ENCODE measurements at places on chromosomes 1 and 21. TPM values are rescaled to one million over a fixed set of nuclear protein-coding genes. Genes with fewer than 3 reads are reported as not detected.

GRCh38 chr21:35390013-35390776, 341.1 kb upstream of the RUNX1 start:
- H3K4me3 ChIP-seq = no peak overlapping the region
- no peak overlapping the region for H3K27ac ChIP-seq
- H3K36me3 ChIP-seq = no peaks in the 10 kb centered on the region

Gene TMEM52
- 107 TPM for total RNA-seq

- DNase-seq = no peak
- H3K4me3 ChIP-seq = peak overlapping the region; percentile 38
- no peaks in the 10 kb centered on the region for H3K36me3 ChIP-seq
- H3K27me3 ChIP-seq = no peaks in the 10 kb centered on the region
These were observed 657 bp upstream of the LIN9 start for GRCh38 chr1:226309398-226310244.

- H3K36me3 ChIP-seq = no peaks in the 10 kb centered on the region
- H3K4me3 ChIP-seq = no peak overlapping the region
- no peak overlapping the region for H3K27ac ChIP-seq
- no peaks in the 10 kb centered on the region for H3K27me3 ChIP-seq
- no peak for DNase-seq
These were observed 12.6 kb upstream of the PLEKHG5 start for GRCh38 chr1:6503884-6504602.

DNA sequence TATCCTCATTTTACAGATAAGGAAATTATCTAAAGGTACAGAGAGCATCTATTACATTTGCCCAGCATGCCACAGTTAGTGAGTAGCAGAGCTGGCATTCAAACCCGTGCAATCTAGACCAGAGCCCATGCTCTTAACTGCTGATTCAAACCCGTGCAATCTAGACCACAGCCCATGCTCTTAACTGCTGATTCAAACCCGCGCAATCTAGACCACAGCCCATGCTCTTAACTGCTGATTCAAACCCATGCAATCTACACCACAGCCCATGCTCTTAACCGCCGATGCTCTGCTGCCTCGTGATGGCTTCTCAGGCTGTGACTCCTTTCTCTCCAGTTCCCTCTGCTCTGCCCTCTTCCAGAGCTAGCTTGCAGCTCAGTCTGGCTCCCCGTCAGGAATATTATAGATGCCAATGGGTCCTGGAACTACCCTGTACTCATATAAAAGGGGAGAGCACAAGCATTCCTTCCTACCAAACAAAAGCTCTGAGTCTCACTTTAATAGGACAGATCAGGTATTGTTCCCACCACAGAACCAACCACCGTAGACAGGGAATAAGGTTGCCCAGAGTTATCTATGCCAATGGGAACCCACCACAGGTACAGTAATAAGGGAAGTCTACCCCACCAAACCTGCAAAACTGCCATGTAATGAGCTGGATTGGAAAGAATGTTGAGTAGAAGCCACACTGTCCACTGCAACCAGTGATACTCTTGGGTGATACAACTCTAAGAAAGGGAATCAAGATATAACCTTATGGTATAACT, 78.4 kb downstream of the SMYD3 start:
- no peak overlapping the region for H3K27ac ChIP-seq
- no peak overlapping the region for H3K4me3 ChIP-seq
- no peaks in the 10 kb centered on the region for H3K36me3 ChIP-seq
- H3K4me1 ChIP-seq = no peaks in the 10 kb centered on the region
- no peak for DNase-seq

- no peak for DNase-seq
- H3K4me1 ChIP-seq = no peaks in the 10 kb centered on the region
- no peak overlapping the region for H3K27ac ChIP-seq
- no peaks in the 10 kb centered on the region for H3K36me3 ChIP-seq
- H3K27me3 ChIP-seq = no peaks in the 10 kb centered on the region
These were observed 273.3 kb downstream of the TNR start for GRCh38 chr1:175470078-175470477.

Gene DCDC2B
- total RNA-seq = not detected

- DNase-seq = no peak
- no peaks in the 10 kb centered on the region for H3K4me1 ChIP-seq
- H3K4me3 ChIP-seq = no peak overlapping the region
- H3K36me3 ChIP-seq = no peaks in the 10 kb centered on the region
- no peak overlapping the region for H3K27ac ChIP-seq
These were observed 21.2 kb downstream of the PRRX1 start for GRCh38 chr1:170685166-170685565.

Gene B3GALT6
- 35.6 TPM for total RNA-seq

- H3K4me3 ChIP-seq = no peak overlapping the region
- no peaks in the 10 kb centered on the region for H3K27me3 ChIP-seq
- H3K4me1 ChIP-seq = no peaks in the 10 kb centered on the region
- H3K36me3 ChIP-seq = no peaks in the 10 kb centered on the region
These were observed 8.8 kb upstream of the SAMSN1 start for GRCh38 chr21:14554948-14555347.

Gene ZNF281
- total RNA-seq = 6.5 TPM

DNA sequence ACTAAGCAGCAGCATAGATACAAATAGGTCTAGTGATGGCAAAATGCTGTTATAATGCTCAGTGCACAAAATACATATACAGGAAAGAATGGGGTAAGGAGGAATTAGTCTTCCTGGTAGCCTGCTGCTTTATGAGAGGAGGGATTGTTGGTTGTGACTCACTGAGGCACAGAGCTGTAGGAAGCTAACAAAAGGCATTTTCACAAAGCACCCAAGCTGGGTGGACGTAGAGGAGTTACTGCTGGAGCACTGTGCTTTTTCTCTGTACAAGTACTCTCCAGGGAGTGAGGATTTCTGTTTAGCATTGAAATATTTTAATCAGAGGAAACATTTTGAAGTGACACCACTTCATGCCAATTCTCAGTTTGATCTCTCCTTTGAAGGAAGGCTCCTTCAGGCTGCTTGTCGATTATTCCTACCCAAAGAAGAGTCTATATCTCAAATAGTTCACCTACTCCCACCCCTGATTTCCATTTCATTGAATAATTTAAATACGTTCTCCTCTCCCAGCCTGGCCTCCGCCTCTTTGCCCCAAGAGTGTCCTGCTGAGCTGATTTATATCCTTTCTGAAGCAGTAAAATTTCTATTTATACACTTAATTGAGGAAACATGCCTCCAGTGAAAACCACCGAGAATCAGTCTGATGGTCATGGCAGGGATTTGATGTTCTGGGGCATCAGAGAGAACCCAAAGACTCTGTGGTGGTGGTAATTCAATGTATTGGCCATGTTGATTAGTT, 271.9 kb downstream of the HHAT start:
- no peaks in the 10 kb centered on the region for H3K27me3 ChIP-seq
- no peak for DNase-seq
- H3K4me1 ChIP-seq = no peaks in the 10 kb centered on the region
- no peak overlapping the region for H3K27ac ChIP-seq

GRCh38 chr1:983798-984475, 2.0 kb upstream of the PERM1 start:
- H3K27ac ChIP-seq = no peak overlapping the region
- H3K4me3 ChIP-seq = no peak overlapping the region
- H3K27me3 ChIP-seq = peaks cover 4% of the 10 kb centered on the region
- H3K36me3 ChIP-seq = no peaks in the 10 kb centered on the region
- peaks cover 3% of the 10 kb centered on the region for H3K4me1 ChIP-seq
- peak; percentile 63 for DNase-seq

- H3K27ac ChIP-seq = no peak overlapping the region
- DNase-seq = no peak
- no peak overlapping the region for H3K4me3 ChIP-seq
- H3K4me1 ChIP-seq = peaks cover 20% of the 10 kb centered on the region
These were observed 119.4 kb downstream of the MAST2 start for GRCh38 chr1:45922813-45923212.

GRCh38 chr1:33985656-33986055, 121.8 kb downstream of the HMGB4 start:
- peaks cover 8% of the 10 kb centered on the region for H3K4me1 ChIP-seq
- no peaks in the 10 kb centered on the region for H3K36me3 ChIP-seq
- no peak overlapping the region for H3K4me3 ChIP-seq
- no peak overlapping the region for H3K27ac ChIP-seq
- no peak for DNase-seq
- no peaks in the 10 kb centered on the region for H3K27me3 ChIP-seq

GRCh38 chr21:34582506-34583150, 32.3 kb downstream of the RCAN1 start:
- no peak for DNase-seq
- H3K4me1 ChIP-seq = peaks cover 23% of the 10 kb centered on the region
- H3K4me3 ChIP-seq = no peak overlapping the region
- H3K27me3 ChIP-seq = no peaks in the 10 kb centered on the region
- no peak overlapping the region for H3K27ac ChIP-seq

DNA sequence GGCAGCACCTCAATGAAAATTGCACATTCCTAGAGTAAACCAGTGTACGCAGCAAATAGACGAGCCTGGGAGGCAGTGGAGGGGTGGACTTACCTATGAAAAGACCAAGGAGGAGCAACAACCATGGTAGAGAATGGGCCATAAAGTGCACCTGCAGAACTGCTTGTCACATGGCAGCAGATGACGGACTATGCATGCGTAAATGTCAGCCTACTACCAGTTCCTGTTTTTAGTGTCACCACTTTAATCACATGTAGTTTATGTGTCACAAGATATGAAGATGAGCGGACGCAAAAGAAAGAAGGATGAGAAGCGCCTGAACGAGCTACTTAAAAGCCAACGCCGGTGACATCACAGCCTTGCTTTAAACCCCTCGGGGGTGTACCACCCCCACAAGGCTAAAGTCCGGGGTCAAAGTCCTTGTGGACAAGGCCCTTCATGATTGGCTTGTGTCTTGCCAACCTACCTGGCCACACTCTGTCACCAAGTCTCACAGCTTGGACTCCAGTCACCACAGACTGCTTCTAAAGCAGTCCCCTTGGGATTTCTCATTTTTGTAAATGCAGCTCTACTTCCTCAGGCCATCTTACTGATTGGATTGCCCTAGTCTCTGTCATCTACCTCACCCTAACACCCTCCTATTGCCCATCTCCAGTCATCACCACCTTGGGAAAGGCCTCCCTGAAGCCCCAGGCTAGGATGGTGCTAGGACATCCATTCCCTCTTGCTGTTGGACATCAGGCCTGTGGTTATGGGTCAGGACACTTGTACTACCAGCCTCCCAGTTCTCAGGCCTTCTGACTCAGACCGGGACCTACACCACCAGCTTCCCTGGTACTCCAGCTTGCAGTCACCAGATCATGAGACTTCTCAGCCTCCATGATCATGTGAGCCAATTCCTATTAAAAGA, 6.0 kb upstream of the LY9 start:
- no peak for DNase-seq
- no peak overlapping the region for H3K27ac ChIP-seq
- no peaks in the 10 kb centered on the region for H3K4me1 ChIP-seq
- no peaks in the 10 kb centered on the region for H3K27me3 ChIP-seq
- H3K36me3 ChIP-seq = no peaks in the 10 kb centered on the region

GRCh38 chr1:116966791-116967190, 34.8 kb upstream of the CD101 start:
- no peak overlapping the region for H3K27ac ChIP-seq
- no peak overlapping the region for H3K4me3 ChIP-seq
- H3K4me1 ChIP-seq = peaks cover 3% of the 10 kb centered on the region
- H3K36me3 ChIP-seq = peaks cover 3% of the 10 kb centered on the region

DNA sequence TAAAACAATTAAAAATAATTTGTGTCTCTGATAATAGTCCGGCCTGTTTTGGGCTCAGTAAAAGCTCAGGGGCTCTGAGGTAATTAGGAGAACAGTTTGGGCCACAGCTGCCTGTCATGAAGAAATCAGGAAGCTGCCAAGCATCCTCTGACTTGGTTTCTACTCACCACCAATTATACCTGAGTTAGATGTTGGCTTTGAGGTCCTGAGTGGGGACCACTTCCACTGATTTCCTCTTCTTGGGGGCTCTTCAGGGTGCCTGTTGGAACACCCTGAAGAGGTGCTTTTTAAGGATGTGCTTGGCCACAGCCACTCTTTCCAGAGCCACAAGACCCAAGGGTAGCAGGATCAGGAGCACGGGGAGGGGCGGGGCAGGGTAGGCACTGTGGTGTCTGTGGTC, 10.9 kb downstream of the SLC6A17 start:
- no peaks in the 10 kb centered on the region for H3K4me1 ChIP-seq
- no peak for DNase-seq
- H3K27me3 ChIP-seq = no peaks in the 10 kb centered on the region
- no peak overlapping the region for H3K4me3 ChIP-seq

DNA sequence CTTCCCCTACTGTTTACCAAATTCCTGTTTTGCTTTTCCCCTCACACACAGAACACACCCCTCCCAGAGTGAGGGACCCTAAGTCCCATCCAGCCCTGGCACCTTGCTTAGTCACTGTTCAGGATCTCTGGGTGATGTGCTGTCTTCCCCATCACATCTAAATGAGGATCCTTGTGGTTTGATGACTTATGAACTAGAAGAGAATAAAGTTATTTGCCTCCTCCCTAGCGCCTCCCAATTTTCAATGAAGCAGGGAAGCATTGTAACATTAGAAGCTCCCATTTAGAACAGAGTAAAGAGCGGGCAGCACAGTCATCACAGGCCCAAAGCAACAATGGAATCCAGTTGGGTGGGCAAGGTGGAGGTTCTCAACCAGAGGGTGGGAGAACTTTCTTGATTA, 27.0 kb downstream of the DISC1 start:
- DNase-seq = no peak
- H3K36me3 ChIP-seq = no peaks in the 10 kb centered on the region
- H3K4me1 ChIP-seq = no peaks in the 10 kb centered on the region
- no peak overlapping the region for H3K4me3 ChIP-seq
- no peak overlapping the region for H3K27ac ChIP-seq

DNA sequence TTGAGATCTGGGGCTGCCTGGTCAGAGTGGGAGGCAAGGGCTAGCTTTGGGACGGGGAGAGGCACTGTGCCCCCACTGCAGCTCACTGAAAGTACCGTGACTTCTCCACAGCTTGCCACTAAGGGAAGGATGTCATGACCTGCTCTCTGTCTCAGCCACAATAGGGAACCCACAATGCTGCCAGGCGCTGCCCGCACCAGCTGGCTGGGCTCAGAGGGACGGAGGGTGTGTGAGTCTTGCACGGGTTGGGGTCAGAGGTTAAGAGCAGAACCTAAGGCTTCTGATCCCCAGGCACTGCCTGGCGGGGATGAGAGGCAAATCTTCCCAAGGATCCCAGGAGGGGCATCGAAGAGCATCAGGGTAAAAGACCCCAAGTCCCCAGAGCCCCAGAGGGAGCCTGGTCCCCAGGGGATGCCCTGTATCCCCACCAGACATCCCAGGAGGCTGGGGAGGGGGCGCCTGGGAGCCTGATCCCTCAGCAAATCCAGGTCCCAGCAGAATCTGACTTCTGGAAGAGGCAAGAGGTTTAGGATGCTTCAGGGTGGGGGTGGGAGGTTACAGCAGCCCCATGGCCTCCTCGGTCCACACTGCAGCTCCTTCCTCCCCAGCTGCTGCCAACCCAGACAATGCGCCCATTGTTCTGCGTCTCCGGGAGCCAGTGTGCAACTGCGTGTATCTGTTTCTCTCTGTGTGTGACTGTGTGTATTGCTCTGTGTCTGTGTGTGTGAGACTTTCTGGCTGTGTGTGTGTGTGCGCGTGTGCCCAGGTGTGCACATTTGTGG, 2.0 kb upstream of the MARCKSL1 start:
- H3K27ac ChIP-seq = no peak overlapping the region
- peaks cover 21% of the 10 kb centered on the region for H3K4me1 ChIP-seq
- H3K36me3 ChIP-seq = no peaks in the 10 kb centered on the region
- peak; percentile 49 for DNase-seq

Gene KIF17
- total RNA-seq = 1.8 TPM

GRCh38 chr1:118563981-118564951, 379.2 kb upstream of the SPAG17 start:
- no peak for DNase-seq
- no peak overlapping the region for H3K27ac ChIP-seq
- H3K27me3 ChIP-seq = no peaks in the 10 kb centered on the region
- H3K36me3 ChIP-seq = no peaks in the 10 kb centered on the region
- no peak overlapping the region for H3K4me3 ChIP-seq
